ENCODE measurements at places on chromosomes 2 and 18. TPM values are rescaled to one million over a fixed set of nuclear protein-coding genes. Genes with fewer than 3 reads are reported as not detected.

Gene MC2R
- total RNA-seq: not detected

Gene KDSR
- total RNA-seq: 19.5 TPM

Gene RAB6D
- total RNA-seq: not detected

Gene NIFK
- total RNA-seq: 38.5 TPM

Gene GALNT14
- not detected for total RNA-seq

Gene FSIP2
- total RNA-seq: under 0.01 TPM

Gene PPP1R1C
- total RNA-seq: 1.00 TPM

Gene ALPP
- not detected for total RNA-seq

Gene DLGAP1
- 0.14 TPM for total RNA-seq

Gene SLC5A7
- total RNA-seq: not detected

Gene SH3YL1
- 39.3 TPM for total RNA-seq

Gene DAW1
- total RNA-seq: 0.55 TPM

Gene PLGLB2
- 1.1 TPM for total RNA-seq

Gene KATNAL2
- total RNA-seq: 3.6 TPM

Gene LIMS4
- 1.1 TPM for total RNA-seq

Gene CD8B2
- total RNA-seq: not detected

Gene PARD3B
- total RNA-seq: 19.1 TPM

Gene ME2
- total RNA-seq: 30.6 TPM

Gene AQP12A
- not detected for total RNA-seq

Gene ASB18
- not detected for total RNA-seq

Gene PSMA8
- total RNA-seq: not detected

Gene VSNL1
- not detected for total RNA-seq

All from smooth muscle cell of bladder (primary cell).